Inflammatory macrophage treated with lipopolysaccharide for 1 hour (primary cell): ENCODE measurements at places on chromosomes 1 and 21.
A peak's percentile ranks its signal among the peaks of the same experiment; 100 is the strongest.

DNA sequence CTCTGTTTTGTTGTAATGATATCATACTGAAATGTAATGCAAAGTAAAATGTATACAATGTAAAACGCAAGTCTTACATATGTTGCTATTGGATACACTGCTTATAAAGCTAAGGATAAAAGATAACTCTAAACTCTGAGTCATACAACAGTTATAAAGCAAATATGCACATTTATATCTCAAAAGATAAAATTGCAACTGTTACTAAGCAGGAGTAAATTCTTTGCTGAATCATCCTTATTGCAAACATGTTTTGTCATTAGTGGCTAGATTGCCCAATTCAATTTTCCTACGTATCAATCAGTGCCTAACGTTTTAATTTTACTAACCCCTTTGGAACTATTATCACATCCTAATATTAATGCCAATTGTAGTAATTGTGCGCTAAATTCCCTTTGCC is 762.9 kb downstream of the LTN1 start:
- peak; percentile 73 for DNase-seq

- DNase-seq: peak; percentile 93
These were observed 497 bp downstream of the FCRLB start for GRCh38 chr1:161721738-161722343.

- no peak for DNase-seq
These were observed 45.0 kb upstream of the ADARB1 start for GRCh38 chr21:45029298-45029947.

DNA sequence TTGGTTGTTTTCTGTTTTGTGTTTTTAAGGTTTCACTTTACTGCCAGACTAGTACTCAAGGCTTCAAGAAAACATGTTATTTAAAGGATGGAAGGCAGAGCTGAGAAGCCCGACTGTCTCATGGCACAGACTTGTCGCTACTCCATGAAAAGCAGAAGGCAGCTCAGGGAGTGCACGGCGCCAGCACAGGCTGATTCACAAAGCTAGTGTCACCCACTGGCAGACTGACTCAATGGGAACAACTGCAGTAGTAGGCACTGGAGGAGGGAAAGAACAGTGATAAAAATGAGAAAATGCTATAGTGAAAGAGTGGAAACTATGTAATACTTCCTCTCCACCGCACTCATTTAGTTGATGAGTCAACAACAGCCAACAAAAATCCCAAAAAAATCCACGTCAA is 14.7 kb downstream of the HSF2BP start:
- peak; percentile 51 for DNase-seq

DNA sequence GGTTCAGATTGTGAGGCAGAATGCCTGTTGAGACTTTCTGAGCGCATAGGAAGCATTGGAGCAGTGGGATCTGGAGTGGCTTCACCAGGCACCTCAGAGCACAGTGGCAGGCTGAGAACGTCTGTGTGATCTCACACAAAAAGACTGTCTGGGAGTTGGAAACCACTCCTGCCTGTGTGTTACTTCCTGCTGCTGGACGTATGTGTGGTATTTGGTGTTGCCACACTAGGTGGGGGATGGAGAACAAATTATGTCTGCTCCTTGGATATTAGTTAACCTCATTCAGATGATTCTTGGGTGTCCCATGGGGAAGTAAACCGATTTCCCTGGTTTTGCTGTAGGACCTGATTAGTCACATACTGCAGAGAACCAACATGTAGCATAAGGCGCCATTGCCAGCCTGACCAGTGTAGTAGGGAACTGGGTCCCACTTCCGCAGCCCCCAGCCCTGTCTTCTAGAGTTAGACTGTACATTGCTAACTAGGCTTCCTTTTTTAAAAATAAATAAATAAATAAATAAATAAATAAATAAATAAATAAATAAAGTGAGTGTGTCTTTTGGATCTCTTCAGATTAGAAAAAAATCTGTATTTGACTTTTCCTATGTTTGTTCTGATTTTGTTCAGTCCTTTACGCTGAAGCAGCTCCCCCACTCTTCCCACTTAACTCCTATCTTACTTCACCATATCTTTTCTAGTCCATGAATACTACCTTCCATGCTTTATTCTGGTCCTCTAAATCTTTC is 26.9 kb downstream of the UCK2 start:
- DNase-seq: peak; percentile 83

DNA sequence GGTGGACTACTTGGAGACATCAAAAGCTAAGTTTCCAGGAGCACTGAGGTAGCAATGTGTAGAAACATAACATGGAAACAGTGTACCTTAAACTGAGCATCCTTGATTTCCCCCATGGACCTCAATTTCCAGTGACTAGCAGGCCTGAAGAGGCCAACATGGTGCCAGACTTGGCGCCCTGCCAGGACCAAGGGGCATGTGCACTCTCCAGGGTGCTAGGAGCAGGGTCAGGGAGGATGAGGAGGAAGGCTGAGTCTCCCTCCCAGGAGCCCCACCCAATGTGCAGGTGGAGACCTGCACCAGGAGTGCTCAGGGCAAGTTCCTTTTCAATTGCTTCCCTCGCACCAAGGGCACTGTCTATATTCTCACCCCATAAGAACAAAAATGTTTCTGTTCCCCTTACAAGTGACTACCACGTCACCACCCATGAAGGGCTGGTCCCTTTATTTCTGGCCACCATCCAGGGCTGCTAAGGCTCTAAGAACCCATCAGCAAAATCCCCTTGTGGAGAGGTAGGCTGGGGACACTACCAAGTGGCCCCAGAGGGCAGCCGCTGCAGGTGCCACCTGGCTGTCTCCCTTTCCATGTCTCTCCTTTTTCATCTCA is 39.2 kb downstream of the MX1 start:
- no peak for DNase-seq

DNA sequence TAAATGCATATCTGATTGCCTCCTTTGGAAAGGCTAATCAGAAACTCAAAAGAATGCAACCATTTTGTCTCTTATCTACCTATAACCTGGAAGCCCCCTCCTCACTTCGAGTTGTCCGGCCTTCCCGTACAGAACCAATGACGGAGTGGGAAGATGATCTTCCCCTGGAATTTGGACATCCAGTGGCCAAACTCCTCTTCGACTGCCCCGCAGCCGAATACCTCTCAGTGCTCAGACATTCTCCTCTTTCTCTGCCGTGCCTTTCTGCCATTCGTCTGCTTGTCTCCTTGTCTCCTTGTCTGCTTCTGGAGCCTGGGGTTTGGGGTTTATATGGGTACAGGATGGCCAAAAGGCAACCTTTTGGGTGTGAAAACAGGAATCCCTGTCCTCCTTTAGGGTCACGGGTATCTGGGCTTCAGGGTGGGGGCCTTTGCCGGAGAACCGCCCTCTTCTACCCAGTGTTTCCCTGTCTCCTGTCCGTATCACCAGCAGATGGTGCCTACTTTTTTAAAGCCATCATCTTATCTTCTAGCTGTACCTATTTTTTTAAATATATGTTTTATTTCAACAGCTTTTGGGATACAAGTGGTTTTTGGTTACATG is 35.9 kb upstream of the RAB4A start:
- DNase-seq: no peak

DNA sequence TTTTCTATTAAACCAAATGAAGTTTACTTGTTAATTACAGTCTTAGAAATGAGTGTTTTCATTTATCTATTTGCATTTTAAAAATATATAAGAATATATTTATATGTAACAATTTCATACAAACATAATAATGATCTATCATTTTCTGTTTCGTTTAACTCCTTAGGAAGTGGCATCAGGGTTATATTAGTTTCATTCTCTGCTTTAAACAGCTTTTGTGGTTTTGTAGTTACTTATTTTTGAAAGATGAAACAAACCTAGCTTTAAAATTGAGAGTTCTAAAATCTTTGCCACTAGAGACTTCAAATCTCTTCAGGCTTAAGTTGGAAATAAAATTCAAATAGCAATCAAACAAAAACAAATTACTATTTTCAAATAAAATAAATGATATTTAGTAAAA is 2110.6 kb downstream of the MRPL39 start:
- no peak for DNase-seq

- DNase-seq: no peak
These were observed 7.6 kb upstream of the C1QA start for GRCh38 chr1:22628698-22629444.

DNA sequence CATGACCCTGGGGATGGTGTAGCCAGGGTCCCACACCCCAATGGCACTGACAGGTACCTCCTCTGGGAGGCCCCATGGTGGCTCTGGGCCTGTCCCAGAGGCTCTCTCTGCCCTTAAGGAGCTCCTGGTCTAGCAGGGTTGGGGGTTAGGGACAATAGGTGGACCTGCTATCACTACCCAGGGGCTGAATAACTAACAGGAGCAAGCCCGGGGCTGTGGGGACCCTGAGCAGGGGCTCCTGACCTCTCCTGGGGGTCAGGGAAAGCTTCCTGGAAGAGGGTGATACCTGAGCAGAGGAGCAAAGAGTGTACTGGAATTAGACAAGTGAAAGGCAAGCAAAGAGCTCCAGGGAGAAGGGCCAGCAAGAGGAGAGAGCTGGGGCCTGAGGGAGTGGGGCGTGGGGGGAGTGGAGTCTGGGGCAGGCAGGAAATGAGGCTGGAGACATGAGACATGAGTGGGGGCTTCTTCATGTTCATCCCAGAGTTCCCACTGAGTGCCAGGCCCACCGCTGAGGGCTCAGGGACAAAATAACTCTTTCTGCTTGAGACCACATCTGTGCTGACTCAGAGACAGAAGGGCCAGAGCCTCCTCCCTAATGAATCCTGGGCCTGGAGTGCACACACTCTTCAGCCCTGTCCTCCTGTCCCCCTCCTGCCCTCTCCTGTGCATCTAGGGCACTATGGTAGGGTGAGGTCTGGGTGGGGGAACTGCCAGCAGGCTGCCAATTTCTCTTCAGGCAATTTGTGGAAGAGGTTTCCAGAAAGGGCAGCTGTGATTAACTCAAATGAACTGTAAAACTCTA is 517.6 kb downstream of the PTPRU start:
- DNase-seq: no peak

DNA sequence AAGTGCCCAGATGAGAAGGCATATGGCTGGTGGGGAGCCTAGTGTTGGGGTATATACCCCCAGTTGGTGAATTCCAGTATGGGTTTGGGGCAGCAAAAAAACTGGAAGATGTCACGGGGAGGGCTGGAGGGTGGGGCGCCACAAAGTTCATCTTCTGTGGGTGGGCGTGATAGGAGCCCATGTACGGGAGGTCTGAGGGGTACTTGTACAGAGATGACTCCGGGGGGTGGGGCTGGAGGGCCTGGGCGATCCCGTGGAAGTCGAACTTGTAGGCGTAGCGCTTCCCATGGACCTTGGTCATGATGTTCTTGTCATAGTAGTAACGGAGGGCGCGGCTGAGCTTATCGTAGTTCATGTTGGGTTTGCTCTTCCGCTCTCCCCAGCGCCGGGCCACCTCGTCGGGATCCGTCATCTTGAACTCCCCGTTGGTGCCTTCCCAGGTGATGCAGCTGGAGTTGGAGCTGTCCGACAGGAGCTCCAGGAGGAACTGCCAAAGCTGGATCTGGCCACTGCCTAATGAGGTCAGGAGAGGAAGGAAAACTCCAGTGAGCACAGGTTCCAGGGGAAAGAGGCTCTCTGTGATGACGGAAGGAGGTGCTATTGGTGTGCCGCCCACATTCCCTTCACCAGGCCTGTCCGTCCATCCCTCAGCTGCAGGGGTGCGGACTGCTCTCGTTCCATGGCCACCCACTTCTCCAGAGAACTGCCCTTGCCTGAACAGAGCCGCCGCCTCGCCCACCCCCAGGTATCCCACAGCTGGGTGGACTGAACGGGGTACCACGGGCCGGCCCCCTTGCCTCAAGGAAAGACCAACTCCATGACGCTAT is 114.7 kb downstream of the ERG start:
- DNase-seq: no peak

- DNase-seq: no peak
These were observed 382.1 kb downstream of the PTPRC start for GRCh38 chr1:199020904-199021303.

- DNase-seq: no peak
These were observed 140.8 kb downstream of the ASTN1 start for GRCh38 chr1:177023726-177024125.

GRCh38 chr1:180415236-180415848 is 87.0 kb downstream of the ACBD6 start:
- DNase-seq: peak; percentile 22

DNA sequence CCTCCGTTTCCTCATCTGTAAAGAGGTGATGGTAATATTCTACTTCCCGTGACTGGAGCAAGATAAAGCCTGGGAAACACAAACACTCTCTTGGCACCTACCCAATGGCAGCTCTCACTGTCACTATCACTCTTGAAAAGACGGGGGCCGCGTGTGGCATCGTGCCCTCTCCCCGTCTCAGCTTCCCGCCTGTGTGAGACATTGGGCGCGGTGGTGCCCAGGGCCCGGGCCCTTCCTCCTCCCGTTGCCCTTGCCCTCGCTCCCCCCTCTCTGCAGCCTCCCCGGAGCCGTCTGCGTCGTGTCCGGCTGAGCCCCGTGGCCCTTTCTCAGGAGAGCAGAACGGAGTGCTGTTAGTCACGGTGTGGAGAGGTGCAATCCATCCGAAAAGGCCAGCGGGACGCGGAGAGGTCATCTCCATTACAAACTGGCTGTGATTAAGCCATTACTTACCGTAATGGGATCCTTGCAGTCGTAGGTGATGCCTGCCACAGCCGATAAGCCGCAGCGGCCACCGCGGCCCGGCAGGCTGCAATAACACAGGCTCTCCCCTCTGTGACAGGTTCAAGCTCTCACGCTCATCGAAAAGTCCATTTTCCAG is 156.4 kb upstream of the ZC3H12A start:
- DNase-seq: no peak

- DNase-seq: no peak
These were observed 27.1 kb upstream of the ZC3H11B start for GRCh38 chr1:219639876-219640577.

GRCh38 chr1:7770997-7771822 is at the start of gene VAMP3:
VAMP3 (plus strand) TSS chr1:7771296; CDS start chr1:7771384, 88 bp downstream.
- peak; percentile 85 for DNase-seq

- DNase-seq: no peak
These were observed 27.0 kb upstream of the SMYD3 start for GRCh38 chr1:246534114-246534513.

GRCh38 chr21:26973226-26973625 is 6.3 kb upstream of the ADAMTS5 start:
- DNase-seq: no peak

DNA sequence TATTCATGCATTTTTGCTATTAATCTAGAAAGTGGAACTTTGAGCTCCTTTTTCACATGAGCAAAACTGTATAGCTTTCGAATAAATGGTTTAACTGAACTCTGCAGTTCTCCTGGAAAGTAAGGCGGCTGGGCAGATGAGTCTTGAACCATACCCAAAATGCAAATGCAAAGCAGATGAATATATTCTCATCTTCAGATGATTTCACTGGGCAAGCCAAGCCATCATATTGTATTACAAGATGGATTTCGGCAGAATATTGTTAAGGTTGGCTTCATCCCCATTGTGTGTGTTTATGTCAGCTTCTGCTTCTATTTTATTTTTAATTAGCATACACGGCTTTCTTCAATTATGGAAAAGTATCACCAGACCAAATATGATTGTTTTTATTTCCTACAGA is 209.6 kb downstream of the GREM2 start:
- no peak for DNase-seq

DNA sequence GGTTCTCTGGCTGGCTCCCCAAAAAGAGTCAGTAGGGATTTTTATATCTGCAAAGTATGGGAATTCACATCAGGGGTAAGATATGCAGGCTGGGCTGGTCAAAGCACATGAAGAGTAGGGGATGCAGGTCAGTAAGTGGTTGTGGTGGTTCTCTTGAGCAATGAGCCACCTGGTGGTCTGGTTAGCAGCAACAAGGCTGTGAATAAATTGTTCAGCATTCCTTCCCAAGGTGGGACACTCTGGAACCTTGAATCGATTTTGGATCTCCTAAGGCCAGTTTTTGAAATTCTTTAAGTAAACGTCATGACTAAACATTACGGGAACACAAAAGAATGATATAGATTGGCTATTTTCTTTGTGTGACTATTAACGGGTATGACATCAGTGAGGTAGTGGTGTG is 563.0 kb upstream of the NEGR1 start:
- no peak for DNase-seq
